ENCODE measurements at places on chromosomes 4 and X.

DNA sequence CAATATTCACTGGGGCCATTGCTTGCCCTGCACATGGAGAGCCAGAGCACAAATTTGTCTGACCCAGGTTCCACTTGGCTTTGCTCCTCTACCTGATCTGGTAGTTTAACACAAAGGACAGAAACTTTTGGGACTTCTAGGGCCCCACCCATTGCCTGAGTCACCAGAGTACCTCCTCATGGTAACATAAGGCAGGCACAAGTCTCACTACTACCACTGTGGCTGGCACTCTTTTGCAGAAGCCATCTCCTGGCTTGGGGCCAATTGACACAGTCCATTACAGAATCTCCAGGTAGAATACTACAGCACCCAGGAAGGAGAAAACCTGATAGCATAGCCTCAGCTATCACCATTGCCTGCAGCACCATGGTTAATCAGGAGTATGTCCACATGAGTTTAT is 52.6 kb upstream of the NAP1L2 start:
- no peak for DNase-seq

- no peak for DNase-seq
Observed at GRCh38 chrX:136086521-136086920, 60.8 kb upstream of the FHL1 start.

DNA sequence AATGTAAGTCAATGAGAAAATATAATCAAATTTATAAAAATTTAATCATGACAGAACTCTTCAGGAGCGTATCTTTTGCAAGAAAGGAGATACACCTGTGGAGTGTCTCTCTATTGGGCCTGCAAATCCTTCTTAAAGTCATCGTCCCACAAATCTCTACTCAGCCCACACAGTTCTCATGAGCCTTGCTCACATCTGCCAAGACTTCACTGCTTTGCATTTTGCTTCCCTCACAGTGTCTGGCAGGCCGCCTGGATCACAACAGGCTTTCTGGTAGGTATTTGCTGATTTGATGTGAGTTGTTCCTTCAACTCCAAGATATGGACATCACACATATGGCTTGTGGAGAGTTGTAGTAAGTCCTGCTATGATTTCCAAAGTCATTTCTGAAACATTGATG is 183.1 kb upstream of the ARX start:
- DNase-seq: no peak

DNA sequence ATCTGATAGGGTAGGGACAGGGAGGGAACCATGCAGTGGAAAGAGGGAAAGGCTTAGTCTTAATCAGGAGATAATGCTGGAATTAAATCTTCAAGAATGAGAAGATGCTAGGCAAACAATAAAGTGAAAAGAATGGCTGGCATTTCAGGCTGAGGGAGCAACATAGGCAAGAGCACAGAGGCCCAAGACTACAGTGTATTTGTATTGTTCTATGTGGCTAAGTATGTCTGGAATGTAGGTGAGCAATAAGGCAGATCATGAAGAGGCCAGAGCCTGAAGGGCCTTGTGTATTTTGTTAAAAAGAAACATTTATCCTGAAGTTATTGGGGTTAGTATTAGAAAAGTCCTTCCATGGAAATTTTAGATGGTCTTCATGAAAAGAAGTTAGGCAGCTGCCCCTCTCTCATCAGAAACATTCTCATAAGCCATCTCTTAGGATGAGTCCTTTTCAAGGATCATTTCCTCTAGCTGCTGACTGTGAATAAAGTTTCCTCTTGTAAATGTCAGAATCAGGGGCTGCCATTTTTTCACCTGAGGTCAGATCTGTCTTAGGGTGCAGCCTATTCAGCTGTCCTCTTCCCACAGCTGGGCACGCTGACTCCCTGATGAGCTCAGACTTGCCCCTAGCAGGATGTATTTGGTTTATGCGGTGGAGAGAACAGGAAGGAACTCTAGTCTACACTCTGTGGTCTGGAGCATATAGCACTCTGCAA is 46.3 kb downstream of the ATP10D start:
- peak; percentile 67 for DNase-seq

- DNase-seq: peak; percentile 68
Observed at GRCh38 chr4:42371305-42372252, 25.7 kb upstream of the SHISA3 start.

DNA sequence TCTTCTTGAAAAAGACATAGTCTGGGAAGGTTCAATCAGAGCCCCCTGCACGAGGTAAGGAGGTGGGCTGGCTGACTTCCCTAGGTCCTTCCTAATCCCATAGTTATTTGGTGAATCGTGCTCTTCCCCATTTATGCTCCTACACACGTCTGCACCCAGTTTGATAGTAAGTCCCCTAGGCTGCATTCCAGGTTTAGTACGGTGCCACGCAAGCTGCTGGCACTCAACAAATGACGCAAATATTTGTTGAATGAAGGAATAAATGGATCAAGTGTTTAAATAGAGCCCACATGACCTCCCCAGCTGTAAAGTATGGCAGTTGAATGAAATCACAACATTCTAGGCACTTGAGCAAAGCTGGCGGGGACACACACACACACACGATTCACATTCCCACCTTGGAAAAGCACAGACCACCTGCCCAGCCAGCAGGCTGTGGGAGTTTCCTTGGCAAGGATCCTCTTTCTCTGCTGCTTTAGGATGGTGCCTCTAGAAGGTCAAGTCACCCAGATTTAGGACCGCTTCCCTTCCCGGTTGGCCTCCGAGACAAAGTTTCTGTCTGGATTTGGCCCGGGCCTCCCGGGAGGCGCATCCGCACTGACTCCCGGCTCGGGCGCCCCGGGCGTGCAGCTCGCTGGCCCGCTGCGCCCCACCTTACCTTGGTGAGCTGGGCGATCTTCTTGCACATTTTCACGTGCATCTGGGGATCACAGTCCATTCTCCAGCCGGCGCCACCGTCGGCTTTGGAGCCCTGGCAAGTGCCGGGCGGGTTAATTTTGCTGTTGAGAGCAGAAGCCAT is 721 bp downstream of the FAM184B start:
- no peak for DNase-seq

GRCh38 chr4:48623182-48623780 is 133.2 kb downstream of the ZAR1 start:
- no peak for DNase-seq

GRCh38 chrX:126165721-126166461 is at the start of gene DCAF12L2:
TSS of gene DCAF12L2 (minus strand) at chrX:126166289. CDS start at chrX:126165924, 365 bp downstream.
- DNase-seq: no peak

DNA sequence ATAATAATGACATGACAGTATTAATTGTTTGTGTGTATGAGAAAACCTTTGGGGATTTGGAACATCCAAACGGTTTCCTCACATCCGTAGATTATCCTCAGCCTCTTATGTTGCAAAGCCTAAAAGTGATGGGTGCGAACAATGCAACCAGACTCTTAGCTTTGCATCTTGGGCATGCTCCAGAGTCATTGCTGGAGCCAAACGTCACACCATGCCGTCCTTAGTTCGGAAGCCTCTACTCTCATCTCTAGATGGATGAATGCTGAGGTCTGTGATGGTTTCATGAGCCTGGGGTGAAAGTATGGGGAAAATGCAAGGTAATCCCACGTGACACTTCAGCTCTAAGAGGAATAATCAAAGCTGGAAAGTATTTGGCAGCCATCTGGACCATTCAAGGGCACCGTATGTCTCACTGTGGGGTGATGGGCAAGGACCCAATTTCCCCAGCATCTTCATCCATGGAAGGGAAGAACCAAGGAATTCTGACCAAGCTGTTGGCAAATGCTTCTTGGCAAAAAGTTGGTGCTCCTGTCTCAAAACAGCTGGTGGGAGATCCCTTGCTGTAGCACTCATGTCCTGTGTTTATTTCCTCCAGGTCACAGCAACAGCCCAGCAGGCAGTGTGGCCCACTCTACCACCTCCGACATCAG is 6.3 kb upstream of the RTL5 start:
- DNase-seq: no peak

DNA sequence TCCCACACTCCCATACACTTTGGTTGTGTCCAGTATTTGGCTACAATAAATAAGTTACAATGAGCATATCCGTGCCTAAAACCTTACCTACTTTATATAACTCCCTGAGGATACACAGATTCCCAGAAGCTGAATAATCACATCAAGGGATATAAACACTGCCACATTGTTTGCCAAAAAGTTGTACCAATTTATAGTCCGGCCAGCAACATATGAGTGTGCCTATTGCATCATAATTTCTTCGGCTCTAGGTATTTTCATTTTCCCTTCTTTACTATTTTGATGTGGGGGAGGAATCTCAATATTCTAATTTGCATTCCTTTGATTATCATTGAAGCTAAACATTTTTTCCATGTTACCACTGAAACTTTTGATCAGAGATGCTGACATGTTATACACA is 146.4 kb downstream of the PCDH19 start:
- DNase-seq: no peak

GRCh38 chr4:174537634-174538033 is 15.3 kb upstream of the HPGD start:
- no peak for DNase-seq

DNA sequence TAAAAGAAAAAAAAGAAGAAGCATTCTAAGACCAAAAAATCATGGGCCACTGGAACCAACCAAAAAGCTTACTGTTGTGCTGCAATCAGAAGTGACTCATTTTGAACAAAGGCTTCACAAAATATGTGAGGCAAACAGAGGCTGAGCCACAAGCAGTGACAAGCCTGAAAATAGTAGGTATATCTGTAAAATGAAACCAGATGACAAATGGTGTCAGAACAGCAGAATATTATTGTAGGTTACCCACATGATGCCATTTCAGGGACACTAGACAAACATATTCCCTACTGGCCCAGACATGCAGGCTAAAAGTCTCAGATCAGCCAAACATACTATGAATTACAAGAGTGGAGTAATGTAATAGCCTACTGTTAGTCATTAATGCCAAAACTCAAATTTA is 1301.8 kb upstream of the DIAPH2 start:
- no peak for DNase-seq

DNA sequence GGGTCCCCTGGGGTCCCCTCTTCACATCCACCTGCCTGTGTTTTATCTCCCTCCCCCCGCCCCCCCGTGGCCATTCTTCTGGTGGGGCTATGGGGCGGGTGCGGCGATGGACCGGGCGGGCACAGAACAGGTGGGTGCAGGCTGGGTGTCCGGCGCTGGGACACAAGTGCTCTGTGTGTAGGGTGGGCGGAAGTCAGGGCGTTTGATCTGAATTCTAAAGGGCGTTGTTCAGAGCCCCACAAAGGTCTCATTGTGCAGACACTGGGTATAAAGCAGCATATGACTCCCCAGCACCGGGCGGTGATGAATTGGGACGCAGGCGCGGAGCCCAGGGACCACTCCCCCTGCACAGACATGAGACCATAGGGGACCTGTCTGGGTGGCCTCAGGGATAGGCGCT is at the start of gene GJB1:
Gene GJB1, plus strand, starts transcription at position 296 of the 400 bp plus-strand sequence. CDS start 484 bp downstream, outside the sequence.
- no peak for DNase-seq

GRCh38 chr4:10875144-10875799 is 190.7 kb upstream of the CLNK start:
- no peak for DNase-seq

GRCh38 chrX:20967725-20968124 is 406.5 kb upstream of the CNKSR2 start:
- no peak for DNase-seq

- DNase-seq: no peak
Observed at GRCh38 chrX:44873415-44874276, 658 bp downstream of the KDM6A start.

DNA sequence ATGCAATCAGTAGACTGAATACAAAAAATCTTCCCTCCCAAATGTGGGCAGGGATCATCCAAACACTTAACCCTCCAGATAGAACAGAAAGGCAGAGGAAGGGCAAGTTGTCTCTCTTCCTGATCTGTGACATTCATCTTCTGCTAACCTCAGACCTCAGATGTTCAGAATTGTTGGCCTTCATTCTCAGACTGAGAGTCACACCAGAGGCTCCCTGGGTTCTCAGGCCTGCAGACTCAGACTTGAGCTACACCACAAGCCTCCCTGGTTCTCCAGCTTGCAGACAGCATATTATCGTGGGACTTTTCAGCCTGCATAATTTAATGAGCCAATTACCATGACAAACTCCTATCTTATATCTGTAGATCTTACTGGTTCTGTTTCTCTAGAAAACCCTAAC is 1471.6 kb upstream of the ADGRL3 start:
- no peak for DNase-seq

DNA sequence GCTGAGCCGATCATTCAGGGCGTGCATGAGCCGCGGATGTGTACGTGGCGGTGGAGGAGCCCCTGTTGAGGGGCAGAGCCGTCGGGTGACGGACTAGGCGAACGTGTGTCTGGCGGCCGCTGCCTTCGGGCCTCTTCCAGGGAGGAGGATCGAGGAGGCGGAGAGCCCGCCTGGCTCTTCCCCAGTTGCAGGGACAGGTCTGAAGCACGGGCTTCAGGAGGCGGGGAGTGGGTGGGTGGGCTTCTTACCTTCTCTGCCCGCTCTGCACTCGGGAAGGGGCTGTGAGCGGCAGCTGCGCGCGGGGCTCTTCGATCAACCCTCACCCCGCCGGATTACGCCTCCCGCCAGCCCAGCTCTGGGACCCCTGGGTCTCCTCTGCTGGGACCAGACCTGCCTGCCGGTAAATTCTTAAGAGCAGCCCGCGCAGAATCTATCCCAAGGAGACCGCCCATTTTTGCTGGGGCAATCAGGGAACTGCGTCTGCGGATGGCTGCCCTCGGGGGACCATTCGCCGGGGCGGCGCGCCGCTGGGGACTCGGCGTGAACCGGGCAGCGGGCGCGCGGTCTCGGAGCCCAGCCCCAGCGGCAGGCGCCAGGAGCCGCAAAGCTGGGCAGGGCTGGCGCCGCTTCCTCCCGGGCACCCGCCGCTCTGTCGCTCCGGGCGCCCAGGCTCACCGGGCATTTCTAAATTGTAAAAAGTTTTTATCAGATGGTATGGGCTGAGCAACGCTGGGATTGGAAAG is 4.9 kb downstream of the PLAC8 start:
- no peak for DNase-seq

DNA sequence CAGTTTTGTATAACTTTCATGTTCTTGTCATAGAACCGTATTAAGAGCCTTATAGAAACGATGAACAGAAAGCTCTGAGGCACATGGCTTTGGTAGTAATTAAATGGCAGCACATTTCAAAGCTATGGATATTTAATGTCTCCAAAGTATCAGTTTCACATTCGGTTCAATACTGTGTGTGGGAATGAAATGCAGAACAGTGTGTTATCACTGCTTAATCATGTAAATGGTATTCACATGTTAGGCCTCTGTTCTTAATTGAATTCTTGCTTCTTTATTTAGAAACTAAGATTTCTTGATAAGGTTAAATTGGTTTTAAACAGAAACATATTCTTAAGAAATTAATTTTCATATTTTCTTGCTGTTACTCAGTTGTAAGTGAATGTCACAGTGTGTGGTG is 701.0 kb upstream of the PITX2 start:
- DNase-seq: no peak

GRCh38 chr4:168900080-168900479 is 110.0 kb downstream of the CBR4 start:
- no peak for DNase-seq
